Heart left ventricle (tissue), 16 donors: ENCODE measurements at places on chromosomes 11 and 22.

GRCh38 chr22:16831257-16831656 lies 6.0 kb upstream of the XKR3 start:
- H3K4me3 ChIP-seq, result no peak overlapping the region
- H3K27me3 ChIP-seq, result no peaks in the 10 kb centered on the region
- no peaks in the 10 kb centered on the region for H3K36me3 ChIP-seq
- no peak for DNase-seq
- no peaks in the 10 kb centered on the region for H3K4me1 ChIP-seq

DNA sequence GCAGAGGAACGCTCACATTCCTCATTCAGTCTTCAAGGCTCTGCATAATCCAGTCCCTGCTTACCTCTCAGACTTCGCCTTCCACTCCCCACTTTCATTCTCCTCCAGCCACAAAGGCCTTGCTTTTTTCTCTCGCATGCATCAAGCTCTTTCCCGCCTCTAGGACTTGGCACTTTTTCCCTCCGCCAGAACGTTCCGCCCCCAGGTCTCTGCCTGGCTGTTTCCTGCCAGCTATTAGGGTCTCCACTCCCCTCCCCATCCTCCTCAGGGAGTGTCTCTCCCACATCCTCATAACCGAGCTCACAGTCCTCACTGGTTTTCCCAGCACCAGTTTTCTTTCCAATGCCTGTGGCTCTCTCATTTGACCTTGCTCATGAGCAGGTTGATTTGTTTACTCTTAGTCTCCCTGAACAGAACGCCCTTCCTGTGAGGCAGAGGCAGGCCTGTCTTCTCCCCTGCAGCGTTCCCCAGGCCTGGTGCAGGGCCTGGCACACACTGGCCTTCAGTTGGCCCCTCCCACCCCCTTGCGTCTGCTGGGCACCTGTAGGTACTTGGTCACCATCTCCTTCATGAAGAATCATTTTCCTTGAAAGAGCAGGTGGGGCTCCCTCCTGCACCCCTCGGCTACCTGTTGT lies 75.2 kb downstream of the RTL6 start:
- no peaks in the 10 kb centered on the region for H3K36me3 ChIP-seq
- H3K4me3 ChIP-seq, result no peak overlapping the region
- no peak overlapping the region for H3K27ac ChIP-seq
- H3K27me3 ChIP-seq, result no peaks in the 10 kb centered on the region
- DNase-seq, result no peak

DNA sequence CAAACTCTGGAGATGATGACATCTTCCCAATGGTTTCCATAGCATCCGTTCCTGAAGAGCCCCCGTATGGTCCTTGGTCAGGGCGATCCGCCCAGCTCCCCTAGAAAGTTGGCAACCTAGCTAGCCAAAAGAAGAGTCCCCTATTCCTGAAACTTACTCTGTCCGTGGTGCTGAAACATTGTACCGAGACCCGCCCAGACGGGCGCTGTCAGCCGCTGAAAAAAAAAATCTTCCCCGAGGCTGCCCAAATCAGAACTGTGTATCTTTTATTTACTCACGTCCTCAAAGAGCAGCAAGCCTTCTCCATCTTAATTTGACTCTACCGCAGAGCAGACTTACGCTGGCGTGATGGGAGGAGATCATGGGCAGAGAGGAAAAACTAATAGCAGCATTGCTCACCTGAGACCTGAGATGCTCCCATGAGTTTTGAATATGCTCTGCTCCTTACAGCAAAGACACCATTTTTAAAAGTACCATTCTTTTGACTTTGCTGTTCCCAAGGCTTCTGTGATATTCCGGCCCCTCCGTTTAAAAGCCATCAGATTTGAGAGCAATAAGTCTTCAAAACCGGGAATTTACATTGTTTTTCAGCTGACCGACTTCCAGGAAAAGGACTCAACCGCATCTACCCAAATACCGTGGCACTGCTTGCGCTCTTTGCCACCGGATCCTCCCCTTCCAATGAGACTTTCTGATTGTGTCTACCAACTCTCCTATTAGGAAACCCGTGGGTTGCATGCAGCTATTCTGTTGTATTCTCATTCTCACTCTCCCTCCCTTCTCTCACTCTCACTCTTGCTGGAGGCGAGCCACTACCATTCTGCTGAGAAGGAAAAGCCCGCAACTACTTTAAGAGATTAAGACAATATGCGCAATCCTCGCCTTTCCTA lies at the start of gene SLC17A6:
Gene SLC17A6 (plus strand): TSS at position 786 of the 890 bp plus-strand sequence. CDS start 153 bp downstream, outside the sequence.
- no peak for DNase-seq
- no peaks in the 10 kb centered on the region for H3K36me3 ChIP-seq
- H3K4me1 ChIP-seq, result no peaks in the 10 kb centered on the region
- peaks cover 60% of the 10 kb centered on the region for H3K27me3 ChIP-seq

GRCh38 chr22:37045958-37046357 lies 5.6 kb upstream of the KCTD17 start:
- no peaks in the 10 kb centered on the region for H3K27me3 ChIP-seq
- H3K4me3 ChIP-seq, result no peak overlapping the region

GRCh38 chr11:75350743-75351540 lies 519 bp downstream of the ARRB1 start:
- H3K36me3 ChIP-seq, result no peaks in the 10 kb centered on the region
- peaks cover 19% of the 10 kb centered on the region for H3K4me1 ChIP-seq
- peak overlapping the region; percentile 85 for H3K4me3 ChIP-seq

DNA sequence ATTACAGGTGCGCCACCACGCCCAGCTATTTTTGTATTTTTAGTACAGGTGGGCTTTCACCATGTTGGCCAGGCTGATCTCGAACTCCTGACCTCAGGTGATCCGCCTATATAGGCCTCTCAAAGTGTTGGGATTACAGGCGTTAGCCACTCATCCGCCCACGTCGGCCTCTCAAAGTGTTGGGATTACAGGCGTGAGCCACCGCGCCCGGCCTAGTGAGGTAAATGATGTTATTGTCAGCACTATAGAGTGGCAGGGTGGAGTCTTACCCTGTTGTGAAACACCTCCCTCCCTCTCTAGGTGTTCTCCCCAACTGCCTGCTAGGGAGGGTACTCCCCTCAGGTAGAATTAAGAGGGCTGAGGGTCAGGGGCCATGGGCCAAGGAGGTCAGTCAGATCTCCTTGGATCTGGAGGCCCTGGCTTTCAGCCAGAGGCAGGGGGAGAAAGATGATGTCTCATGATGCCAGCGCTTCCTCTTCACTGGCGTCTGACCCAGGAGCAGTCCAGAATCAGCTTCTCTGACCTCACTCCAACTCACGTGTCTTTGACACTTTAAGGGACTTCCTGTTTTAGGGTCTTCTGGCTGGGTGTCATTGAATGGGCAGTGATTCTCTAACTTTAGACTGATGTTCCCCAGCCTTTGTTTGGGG lies 2.0 kb downstream of the GGA1 start:
- H3K4me3 ChIP-seq, result no peak overlapping the region
- peaks cover 34% of the 10 kb centered on the region for H3K4me1 ChIP-seq
- H3K27me3 ChIP-seq, result no peaks in the 10 kb centered on the region
- DNase-seq, result no peak
- H3K36me3 ChIP-seq, result no peaks in the 10 kb centered on the region
- no peak overlapping the region for H3K27ac ChIP-seq

DNA sequence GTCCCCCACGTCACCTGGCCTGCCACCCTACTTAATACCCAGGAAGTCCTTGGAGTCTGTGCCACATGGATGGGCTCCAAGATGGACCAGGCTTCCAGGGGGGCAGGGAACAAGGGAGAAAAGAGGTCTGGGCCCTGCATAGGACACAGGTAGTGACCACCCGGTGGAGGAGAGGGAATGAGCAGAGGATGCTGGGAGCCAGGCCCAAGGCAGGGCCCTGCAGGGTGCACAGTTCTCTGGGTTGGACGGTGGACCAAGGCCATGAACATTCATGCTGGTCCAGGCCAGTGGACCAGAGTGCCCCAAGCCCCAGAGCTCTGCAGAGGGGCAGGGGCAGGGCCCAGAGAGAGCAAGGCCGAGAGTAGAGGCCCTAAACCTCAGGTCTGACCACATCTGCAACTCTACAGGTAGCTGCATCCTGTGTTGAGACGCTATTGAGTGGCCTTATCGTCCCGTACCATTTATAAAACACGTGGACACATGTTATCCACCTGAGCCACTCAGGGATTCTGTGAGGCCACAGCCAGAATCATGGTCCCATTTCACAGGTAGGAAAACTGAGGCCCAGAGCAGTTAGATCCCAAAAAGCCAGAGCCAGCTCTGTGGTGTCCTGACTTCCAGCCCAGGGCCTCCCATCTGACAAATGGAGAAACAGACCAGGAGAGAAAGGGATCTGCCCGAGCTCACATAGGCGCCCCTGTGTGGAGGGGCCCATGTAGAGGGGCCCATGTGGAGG lies 46.4 kb downstream of the IGLL5 start:
- no peaks in the 10 kb centered on the region for H3K27me3 ChIP-seq
- H3K27ac ChIP-seq, result no peak overlapping the region
- no peak overlapping the region for H3K4me3 ChIP-seq

DNA sequence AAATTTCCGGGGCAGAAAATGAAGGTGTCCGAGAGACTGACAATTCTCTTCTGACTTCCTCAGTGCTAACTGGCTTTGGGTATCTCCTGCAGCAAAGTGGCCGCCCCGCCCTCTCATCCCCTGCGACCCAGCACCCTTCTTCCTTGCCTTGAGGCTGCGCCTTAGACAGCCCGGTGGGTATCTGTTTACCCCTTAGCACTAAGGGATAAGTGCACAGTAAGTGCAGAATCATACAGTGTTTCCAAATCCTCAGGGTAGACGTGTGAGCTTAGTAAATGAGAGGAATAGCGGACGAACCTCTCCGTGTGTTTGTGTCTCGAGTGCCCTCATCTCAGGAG lies 368 bp upstream of the CHORDC1 start:
- H3K27me3 ChIP-seq, result no peaks in the 10 kb centered on the region
- H3K36me3 ChIP-seq, result no peaks in the 10 kb centered on the region
- no peak for DNase-seq
- H3K27ac ChIP-seq, result no peak overlapping the region
- H3K4me1 ChIP-seq, result peaks cover 8% of the 10 kb centered on the region
- peak overlapping the region; percentile 76 for H3K4me3 ChIP-seq

- no peaks in the 10 kb centered on the region for H3K4me1 ChIP-seq
- DNase-seq, result no peak
- H3K36me3 ChIP-seq, result no peaks in the 10 kb centered on the region
- no peak overlapping the region for H3K27ac ChIP-seq
- no peak overlapping the region for H3K4me3 ChIP-seq
- H3K27me3 ChIP-seq, result no peaks in the 10 kb centered on the region
These were observed 48.2 kb downstream of the CADM1 start for GRCh38 chr11:115456019-115456418.
